GM18507 (cell line): ENCODE measurements at places on chromosomes 12 and 14.

GRCh38 chr12:63899396-63899795 lies 54.9 kb downstream of the SRGAP1 start:
- no peak for DNase-seq

DNA sequence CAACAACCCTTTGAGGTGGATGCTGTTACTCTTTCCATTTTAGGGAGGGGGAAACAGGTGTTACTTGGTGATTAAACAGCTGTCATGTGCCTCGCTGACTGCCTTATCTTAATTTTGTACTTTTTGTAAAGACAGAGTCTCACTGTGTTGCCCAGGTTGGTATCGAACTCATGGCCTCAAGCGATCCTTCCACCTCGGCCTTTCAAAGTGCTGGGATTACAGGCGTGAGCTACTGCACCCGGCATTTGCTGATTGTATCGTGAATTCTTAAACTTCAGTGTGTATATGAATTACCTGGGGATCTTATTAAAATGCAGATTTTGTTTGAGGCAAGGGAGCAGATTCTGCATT lies 659 bp downstream of the PSMD9 start:
- DNase-seq = no peak

GRCh38 chr12:78248321-78248720 lies 417.6 kb downstream of the NAV3 start:
- DNase-seq = no peak

DNA sequence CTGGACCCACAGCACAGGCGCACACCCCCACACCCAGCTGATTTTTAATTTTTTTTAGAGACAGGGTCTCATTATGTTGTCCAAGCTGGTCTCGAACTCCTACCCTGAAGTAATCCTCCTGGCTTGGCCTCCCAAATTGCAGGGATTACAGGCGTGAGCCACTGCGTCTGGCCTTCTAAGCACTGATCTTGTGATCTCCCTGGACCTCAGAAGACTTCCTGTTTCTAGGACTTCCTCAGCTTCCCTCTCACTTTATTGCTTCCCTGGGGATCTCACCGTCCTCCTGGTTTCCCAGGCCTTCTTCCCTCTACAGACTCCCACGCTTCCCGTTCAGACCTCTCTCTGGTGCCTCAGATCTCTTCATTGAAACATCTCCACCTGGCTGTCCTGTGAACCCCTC lies 13.8 kb downstream of the ZNF839 start:
- DNase-seq = no peak

DNA sequence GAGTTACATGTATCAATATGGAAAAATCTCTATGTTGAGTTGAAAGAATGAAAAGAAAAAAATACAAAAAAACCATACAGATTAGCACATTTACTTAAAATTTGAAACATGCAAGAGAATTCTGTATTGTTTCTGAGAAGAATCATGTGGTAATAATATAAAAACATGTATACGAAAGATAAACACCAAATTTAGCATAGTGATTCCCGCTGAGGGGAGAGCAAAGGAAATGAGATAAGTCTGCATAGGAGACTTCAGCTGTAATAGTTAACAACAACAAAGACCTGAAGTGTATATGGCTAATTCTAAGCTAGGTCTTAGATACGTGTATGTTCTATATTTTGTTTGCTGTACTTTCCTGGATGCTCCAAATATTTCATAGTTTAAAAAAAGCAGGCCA lies 46.5 kb downstream of the FNTB start:
- no peak for DNase-seq

DNA sequence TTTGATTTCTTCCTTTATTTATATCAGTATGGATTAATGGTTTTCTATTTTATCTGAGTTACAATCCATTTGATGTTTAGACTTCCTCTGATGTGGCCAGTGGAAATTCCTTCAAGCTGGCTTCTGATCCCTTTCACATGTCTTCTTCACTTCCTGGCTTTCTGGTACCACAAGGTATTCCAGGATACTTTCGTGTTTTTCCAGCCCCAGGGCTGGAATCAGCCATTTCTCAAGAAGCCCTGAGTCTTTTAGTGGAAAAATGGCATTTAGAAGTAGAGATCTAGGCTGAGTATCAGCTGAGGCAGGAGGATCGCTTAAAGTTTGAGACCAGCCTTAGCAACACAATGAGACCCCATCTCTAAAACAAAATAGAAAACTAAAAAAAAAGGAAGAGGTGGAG lies 93.3 kb downstream of the FIGNL2 start:
- DNase-seq = no peak

DNA sequence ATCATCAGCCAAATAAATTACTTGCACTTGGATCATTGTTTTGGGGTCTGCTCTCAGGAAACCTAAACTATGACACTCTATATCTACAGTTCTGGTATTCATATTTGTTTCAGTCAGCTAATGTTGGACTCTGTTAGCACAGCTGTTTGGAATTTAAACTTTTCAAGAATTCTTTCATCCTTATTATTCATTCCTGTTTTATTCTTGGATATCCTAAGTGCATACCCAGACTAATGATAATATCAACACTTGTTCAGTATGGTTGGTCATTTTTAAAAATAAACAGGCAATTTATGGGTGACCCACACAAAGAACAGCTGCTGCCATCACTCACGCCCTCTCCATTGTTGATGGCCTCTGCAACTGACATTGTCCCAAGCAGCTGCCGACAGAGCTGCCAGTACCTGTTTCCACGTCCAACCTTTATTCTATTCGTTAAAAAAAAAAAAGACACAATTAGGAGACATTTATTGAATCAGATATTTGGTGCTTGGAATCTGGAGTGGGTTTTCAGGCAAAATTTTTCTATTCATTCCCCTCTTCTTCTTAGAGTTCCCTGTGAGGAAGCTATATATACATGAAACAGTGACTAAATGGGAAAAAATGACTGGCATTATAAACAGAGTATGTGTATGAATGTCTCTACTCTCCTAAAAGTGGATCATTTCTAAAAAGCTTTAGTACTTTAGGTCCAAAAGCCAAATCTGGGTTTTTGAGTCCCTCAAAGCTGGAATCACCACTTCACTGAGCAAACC lies 252.1 kb upstream of the NAV3 start:
- no peak for DNase-seq

GRCh38 chr12:9922429-9922828 lies 9.7 kb downstream of the CLEC2A start:
- DNase-seq = no peak

GRCh38 chr12:124759841-124760503 lies 103.7 kb downstream of the SCARB1 start:
- DNase-seq = no peak

GRCh38 chr14:65650826-65651225 lies 238.3 kb downstream of the FUT8 start:
- no peak for DNase-seq

DNA sequence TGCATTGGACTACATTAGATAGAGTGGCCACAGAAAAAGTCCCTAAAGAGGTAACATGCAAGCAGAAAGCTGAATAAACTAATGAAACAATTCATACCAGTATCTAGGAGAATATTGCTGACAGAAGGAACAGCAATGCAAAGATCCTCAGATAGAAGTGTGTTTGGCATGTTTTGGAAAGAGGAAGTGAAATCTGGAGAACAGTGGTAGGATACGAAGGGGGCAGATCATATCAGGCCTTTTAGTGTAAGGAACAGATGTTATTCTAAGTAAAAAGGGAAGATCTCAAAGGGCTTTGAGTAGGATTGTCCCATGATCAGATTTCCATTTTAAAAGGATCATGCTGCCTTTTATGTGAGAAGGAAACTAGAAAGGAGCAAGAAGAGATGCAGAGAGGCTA lies 342.9 kb downstream of the PAWR start:
- no peak for DNase-seq

DNA sequence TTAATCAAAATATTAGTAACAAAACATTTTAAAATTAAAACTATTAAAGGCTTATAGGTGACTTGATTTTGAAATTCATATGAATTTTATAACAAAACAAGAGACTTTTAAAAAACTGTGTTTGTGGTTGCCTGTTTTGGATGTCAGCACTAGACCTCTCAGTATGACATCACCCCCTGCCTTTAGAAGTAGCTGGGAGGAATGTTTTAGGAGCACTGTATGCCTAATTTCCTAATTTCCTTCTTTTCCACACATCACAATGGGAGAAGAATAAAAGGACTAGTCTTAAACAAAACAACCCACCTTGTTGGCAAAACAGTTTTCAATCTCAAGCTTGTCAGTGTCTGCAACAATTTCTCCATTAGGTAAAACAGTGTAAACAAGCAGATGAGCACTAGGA lies 48.1 kb upstream of the PZP start:
- no peak for DNase-seq

- DNase-seq = no peak
Measured at GRCh38 chr12:46437469-46437868, 64.9 kb upstream of the SLC38A2 start.

DNA sequence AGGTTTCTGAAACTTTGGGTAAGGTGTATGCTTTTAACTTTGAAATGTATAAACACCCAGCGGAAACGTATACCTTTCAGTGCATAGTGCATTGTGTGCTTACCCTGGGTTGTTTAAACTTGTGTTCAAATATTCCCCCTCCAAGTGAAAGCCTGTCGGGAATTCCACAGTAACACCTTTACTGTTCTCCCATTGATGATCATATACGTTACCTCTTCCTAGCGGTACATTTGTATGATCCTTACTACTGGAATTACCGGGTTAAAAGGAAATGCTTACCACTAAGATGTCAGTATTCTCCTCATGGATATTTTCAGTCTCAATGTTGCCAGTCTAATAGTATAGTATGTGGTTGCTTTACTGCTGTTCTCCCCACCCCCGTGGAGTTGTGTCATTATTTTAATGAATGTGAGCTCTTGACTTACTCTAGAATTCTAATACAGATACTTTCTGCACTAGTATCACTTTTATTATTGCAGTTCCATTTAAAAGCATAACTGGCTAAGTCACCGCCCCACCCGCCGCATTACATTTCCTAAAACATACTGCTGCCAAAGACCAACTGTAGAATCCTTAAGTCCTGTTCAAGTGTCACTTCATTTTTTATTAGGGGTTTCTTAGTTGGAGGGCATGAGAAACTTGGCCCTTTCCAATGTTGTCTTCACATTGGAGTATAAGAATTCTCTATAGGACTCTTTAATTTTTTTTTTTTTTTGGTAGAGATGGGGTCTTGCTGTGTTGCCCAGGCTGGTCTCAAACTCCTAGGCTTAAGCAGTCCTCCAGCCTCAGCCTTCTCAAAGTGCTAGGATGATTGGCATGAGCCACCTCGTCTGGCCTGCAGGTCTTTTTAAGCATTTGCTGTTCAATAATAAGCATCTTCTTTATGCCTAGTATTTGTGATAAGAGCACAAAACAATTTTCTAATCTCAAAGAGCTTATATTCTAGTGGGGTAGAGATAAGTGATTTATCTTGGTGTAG lies 24.9 kb downstream of the NUDT4 start:
- no peak for DNase-seq

- no peak for DNase-seq
Measured at GRCh38 chr14:104523546-104523935, 56.0 kb upstream of the C14orf180 start.

DNA sequence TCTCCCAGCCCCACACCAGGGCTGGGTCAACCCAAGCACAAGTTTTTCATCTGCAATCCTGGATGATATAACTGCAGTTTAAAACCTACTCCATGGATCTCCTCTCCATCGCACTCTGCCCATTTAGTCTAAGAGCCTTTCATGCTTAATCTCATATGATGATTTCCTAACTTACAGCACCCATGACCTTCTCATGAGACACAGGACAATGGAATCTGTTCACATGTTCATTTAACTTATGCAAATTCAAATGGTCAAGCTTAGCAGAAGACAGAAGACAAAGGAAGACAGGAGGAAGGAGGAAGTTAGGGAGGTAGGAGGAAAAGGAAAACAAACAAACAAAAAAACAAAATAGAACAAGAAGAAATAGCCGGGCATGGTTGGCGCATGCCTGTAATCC lies 64.6 kb upstream of the PNMA1 start:
- DNase-seq = no peak

DNA sequence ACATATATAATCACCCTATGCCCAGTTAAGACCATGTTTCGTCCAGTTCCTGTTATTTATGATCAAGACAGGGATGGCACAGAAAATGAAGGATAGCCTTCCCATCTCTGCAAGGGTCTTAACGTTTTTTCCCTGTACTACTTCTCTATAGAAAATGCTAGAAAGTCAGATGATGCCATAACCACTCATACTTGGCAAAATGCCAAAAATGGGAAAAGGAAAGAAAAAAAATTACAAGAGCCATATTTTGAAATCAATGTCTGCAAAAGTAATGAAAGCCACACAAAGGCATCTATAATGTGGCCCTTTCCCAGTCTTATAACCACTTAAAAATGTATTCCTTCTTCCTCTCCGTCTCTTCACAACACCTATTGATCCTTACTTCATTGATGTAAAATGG lies 1.8 kb upstream of the MYL6B start:
- DNase-seq = no peak

DNA sequence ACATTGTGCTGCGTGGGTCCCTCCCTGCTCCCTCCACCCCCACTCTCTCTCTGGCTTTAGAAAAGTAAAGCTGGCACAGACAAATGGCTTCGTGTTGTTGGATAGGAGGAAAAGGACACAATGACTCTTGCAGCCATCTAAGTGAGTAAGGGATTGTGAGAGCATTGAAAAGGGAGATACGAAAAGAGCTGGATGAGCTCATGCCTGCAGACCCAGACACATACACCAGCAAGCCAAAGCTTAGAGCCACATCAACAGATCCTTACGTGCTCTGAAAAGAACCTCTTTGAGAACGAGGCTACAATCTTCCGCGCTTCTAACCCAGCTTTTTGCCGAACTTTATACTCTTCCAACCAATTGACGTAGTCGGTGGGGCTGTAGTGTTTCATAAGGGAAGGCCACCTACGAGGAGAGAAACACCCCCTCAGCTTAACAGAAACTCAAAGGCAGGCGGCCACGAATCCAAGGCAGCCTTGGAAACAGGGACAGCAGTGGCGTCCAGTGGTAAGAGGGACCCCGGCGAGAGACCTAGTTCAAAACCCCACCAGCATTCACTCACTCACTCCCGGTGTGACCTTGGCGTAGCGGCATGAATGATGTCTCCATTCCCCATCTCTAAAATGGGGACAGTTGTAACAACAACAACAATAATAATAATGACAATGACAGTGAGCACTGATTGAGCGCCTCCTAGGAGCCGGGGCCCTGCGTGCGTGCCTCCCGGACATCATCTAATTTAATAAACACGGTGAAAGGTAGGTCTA lies 1.1 kb downstream of the FBXO21 start:
- no peak for DNase-seq

DNA sequence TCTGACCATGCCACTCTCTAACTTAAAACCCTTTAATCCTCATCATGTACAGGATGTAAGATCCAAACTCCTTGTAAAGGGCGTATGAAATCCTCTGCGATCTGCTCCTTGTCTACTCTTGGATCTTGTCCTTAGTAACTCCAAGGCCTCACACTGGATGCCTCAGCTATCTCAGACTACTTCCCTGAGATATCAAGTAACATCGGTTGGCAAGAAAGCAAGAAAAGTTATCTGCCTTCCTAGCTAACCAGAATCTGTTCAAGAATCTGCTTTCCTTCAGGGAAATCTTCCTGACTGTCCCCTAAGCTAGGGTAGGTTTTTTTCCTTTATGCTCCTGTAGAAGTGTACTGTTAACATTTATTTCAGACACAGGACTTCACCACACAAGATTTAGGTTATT lies 82.6 kb downstream of the TAOK3 start:
- DNase-seq = no peak

GRCh38 chr14:36662543-36663403 lies 1.1 kb downstream of the PAX9 start:
- no peak for DNase-seq
